Endothelial cell of umbilical vein (primary cell): ENCODE measurements at places on chromosomes 1 and 21.

DNA sequence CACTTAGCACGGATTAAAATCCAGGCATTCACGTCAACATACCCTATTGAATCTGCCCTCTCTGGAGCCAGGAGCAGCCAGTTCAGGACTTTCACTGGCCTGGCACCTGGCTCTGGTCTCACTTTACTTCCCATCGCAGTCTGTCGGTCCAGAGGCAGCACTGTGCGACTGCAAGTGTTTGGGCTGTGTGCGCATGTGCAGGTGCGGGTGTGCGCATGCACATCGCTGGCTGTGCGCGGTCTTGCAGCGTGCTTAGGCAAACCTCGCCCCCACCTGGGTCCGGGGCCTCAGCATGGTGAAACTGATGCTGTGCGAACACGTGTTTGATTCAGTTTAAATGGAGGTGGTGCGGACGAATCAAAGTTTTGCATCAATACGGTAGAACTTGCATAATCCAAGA, 38.0 kb downstream of the ATF3 start:
- DNase-seq: no peak

DNA sequence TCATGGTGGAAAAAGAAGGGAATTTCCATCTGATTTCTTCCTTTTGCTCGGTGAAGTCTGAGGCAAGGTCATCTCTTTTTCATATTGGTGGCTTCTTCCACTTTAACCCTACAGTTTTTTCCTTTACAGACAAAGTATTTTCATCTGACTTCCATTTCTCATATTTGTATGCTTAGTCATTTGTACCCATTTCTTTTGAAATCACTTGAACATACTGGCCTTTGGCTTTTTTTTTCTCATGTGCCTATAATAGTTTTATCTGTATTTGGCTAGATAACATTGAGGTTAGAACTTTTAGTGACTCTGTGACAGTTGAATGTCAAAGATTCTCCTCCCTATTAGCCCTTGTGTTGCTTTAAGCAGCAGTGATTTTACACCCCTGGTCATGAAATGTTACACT, 27.7 kb downstream of the IL12RB2 start:
- DNase-seq: no peak

DNA sequence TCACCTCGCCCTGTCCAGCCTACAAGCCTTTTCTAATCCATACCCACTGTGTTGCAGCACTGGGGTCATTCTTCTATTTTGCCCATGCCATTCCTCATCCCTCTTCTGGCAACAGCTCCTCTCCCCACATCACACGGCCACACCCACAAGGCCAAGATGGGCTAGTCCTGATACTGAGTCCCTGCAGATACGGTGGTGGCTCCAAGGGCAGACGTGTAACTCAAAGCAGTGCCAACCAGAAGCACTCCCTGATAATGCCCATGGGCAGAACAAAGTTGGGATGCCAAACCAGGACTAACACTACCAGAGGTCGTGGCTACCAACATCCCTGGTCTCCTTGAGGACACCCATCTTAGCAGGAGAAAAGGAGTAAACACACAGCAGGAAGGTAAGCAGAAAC, 64.8 kb downstream of the APP start:
- no peak for DNase-seq

DNA sequence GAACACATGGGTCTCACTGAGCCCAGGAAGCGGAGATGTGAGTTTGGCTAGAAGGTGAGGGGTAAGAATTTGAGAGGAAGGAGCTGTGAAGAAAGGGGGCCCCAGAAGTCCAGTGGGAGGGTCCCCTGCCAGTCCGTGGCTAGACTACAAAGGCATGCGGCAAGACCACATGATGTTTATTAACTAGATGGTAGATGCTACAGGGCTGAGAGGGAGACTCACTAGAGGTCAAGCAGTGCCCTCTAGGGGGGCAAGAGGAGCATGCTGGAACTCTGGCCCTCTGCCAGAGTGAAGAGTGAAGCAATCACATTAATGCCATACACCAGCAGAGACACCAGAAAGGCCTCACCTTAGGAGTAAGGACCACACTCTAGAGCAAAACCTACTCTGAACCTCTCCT, 12.2 kb downstream of the KIAA0319L start:
- DNase-seq: no peak

DNA sequence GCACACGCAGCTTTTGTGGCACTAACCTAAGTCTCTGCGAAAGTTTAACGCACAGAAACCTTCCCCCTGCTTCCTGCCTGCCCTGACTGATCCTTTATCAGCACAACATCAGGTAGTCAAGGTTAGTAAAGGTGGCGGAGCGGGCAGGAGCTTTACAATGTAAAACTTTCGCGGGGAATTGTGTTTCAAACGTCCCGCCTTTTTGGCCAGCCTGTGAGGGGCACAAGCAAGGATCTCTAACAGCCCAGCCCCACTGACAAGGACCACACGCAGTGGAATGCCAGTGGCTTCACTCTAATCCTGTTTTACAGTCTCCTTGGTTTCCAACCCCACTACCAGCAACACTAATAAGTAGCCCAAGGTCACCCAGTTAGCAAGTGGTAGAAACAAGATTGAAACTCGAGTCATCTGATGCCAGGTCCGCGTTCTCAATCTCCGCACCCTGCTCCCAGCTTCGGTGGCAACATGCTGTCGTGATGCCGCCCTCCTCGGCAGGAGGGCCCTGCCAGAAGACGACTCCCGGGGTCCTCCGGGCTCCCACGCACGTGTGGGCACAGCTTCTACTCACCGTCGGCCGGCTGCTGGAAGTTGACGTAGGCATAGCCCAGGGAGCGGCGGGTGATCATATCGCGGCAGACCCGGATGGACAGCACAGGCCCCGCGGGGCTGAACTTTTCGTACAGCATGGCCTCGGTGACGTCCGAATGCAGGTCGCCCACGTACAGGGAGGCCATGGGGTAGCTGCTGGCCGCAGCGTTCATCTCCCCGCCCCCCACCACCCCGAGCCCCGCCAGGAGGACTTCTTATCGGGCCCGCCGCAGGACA, 1.2 kb downstream of the PABPC4 start:
- peak; percentile 49 for DNase-seq

DNA sequence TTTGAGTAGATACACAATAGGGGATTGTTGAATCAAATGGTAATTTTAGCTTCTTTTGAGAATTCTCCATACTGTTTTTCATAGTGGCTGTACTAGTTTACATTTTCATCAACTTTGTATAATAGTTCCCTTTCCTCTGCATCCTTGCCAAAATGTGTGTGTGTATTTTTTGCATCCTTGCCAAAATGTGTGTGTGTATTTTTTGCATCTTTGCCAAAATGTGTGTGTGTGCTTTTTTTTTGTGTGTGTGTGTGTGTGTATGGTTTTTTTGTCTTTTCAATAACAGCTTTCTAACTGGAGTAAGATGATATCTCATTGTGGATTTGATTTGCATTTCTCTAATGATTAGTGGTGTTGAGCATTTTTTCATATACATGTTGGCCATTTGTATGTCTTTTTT, 105.4 kb downstream of the ATP6V1G3 start:
- peak; percentile 56 for DNase-seq

GRCh38 chr21:45120975-45121374, 46.6 kb downstream of the ADARB1 start:
- DNase-seq: no peak

DNA sequence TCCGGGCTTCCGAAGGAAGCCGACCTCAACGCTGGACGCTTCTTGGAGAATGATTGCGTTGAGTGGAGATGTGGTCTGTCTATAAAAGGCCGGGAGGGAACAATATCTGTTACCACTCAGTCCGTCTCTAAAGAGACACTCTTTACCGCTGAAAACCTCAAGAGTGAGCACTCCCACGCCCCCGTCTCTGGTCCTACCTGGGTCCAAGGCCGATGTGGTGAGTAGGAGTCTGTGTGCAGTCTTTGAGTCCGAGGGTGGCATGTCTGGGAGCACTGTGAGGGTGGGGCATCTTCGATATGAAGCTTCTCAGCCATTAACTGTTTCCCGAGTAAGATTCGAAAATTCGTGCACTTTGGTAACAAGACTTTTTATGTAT, 576 bp downstream of the ZFP69 start:
- DNase-seq: peak; percentile 9

- DNase-seq: peak; percentile 30
Observed at GRCh38 chr1:186819126-186819525, 9.6 kb upstream of the PLA2G4A start.

GRCh38 chr1:205152505-205152904, 30.7 kb upstream of the RBBP5 start:
- DNase-seq: no peak

DNA sequence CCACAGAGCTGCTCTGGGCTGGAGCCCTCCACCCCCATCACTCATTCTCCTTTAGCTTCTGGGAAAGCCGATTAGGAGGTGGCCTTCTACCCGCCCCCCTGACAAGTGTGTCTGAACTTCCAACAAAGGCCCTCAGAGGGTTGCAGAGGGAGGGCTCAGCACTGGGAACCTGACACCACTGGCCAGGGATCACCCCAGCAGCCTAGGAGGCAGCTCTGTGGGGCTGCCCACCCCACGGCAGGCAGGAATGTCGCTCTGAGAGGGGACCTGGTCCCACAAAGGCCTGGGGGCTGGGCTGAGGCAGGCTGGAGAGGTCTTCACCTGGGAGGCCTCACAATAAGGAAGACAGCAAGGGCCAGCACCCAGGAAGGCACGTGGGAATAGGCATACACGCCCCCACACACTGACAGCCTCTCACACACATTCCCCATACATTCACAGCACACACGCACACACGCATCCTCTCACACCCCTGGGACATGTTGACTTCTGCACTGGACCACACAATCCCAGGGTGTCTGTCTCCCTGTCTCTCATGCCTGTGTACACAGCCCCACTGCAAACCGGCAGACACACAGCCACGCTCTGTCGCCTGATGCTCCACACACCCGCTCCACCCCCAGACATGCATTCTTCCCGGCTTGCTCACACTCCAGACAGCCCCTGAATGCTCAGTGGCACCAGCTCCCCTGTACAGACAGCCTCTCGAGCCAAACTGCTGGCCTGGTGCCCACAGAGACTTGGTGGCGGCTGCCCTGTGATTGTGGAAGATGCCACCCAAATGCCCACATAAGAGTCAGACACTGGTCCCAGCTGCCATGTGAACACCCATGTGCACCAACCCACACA, 30.7 kb downstream of the DMBX1 start:
- no peak for DNase-seq

DNA sequence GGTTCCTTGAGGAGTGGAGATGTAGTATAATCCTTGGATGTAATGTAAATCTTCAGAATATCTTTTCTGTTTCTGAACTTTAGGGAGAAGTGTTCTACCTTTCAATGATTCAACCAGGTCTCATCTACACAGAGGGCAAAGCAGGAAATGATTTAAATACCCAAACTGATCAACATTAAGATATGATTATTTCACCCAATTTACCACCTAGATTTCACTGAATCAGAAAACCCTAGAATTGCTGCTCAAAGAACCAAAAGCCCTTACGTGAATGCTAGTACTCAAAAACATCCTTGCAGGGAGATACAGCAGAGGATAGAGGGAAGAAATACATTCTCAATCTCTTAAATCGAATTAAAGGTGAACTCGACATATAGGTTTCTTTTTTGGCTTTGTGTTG, 5.0 kb downstream of the RPTN start:
- no peak for DNase-seq

- DNase-seq: peak; percentile 37
Observed at GRCh38 chr1:40897513-40897912, 35.4 kb upstream of the CITED4 start.

DNA sequence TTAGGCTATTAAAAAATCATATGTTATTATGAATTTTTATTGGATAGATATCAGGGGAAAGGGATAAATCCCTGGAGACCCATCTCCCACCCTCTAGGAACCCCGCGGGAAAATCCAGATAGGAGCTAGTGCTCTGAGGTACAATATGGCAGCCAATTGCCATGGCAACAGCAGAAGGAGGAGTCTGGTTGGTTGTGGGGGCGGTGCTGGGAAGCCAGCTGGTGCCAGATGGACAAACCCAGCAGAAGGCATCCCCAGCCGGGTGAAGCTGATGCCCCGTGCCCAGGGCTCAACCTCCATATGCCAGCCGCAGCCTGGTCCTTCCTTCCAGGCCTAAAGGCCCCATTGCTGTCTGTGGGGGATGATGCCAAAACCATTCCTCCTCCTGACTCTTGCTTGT, 38.3 kb downstream of the RHBG start:
- no peak for DNase-seq

DNA sequence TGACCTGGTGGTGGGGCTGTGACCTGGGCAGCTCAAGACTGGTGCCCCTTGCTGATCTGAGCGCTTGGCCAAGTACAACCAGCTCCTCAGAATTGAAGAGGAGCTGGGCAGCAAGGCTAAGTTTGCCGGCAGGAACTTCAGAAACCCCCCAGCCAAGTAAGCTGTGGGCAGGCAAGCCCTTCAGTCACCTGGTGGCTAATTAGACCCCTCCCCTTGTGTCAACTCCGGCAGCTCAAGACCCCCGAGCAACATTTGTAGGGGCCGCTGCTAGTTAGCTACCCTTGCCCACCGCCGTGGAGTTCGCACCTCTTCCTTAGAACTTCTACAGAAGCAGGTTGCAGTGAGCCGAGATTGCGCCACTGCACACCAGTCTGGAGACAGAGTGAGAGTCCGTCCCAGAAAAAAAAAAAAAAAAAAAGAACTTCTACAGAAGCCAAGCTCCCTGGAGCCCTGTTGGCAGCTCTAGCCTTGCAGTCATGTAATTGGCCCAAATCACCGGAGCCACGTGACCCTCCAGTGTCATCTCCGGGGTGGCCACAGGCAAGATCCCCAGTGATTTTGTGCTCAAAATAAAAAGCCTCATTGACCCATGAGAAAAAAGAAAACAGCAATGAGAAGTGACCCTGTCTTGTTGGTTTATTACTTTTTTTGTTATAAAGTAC, 39.3 kb upstream of the LGALS8 start:
- no peak for DNase-seq

- no peak for DNase-seq
Observed at GRCh38 chr1:182196897-182197870, 135.7 kb upstream of the ZNF648 start.

DNA sequence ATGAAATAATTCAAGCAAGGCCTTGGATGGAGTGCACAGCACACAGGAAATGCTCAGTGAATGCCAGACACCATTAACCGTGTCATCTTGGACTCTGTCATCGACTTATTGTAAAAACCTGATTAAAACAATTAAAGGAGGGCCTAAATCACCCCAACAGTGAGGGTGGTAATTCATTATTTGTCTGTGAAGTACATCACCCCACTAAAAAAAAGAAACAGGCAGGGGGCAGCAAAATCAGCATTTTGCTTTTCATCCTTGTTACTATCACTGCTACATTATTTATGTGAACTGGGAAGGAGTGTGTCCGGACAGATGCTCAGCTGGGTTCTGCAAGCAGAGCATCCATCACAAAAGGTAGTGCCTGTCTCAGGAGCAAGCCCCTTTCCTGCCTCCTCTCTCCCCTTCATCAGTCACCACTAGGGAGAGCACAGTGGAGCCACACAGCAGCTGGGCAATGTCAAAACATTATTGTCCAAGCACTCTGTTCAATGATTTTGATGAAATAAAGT, 98.5 kb downstream of the RERE start:
- DNase-seq: peak; percentile 16
